ENCODE measurements at places on chromosomes 11 and 22. TPM values are rescaled to one million over a fixed set of nuclear protein-coding genes. Genes with fewer than 3 reads are reported as not detected.

The POU2AF3 gene
- polyA plus RNA-seq = 18.8 TPM

The ADM2 gene
- polyA plus RNA-seq = 0.21 TPM

The SMC1B gene
- 0.26 TPM for polyA plus RNA-seq

The BIRC3 gene
- 5.1 TPM for polyA plus RNA-seq

The GRM5 gene
- polyA plus RNA-seq = 0.04 TPM

The CTTN gene
- polyA plus RNA-seq = 189 TPM

The POGLUT3 gene
- 77.8 TPM for polyA plus RNA-seq

The GAL gene
- not detected for polyA plus RNA-seq

The CCDC188 gene
- 1.8 TPM for polyA plus RNA-seq

The DGCR6 gene
- 9.0 TPM for polyA plus RNA-seq

The OR5AK2 gene
- polyA plus RNA-seq = not detected

The ESAM gene
- polyA plus RNA-seq = 144 TPM

The HORMAD2 gene
- polyA plus RNA-seq = 0.45 TPM

The CCDC15 gene
- polyA plus RNA-seq = 5.2 TPM

The TRIM44 gene
- 67.9 TPM for polyA plus RNA-seq

The PLET1 gene
- polyA plus RNA-seq = not detected

The OR2D2 gene
- not detected for polyA plus RNA-seq

The KCNJ4 gene
- polyA plus RNA-seq = 0.10 TPM

The OR51B2 gene
- polyA plus RNA-seq = 0.32 TPM
